Stimulated activated CD8-positive, alpha-beta memory T cell treated with anti-CD3 and anti-CD28 coated beads, Interleukin-12 subunit alpha, Interleukin-12 subunit beta, amount 100 ng/mL, for 4 hours (primary cell): ENCODE measurements at places on chromosomes 3 and 15.

DNA sequence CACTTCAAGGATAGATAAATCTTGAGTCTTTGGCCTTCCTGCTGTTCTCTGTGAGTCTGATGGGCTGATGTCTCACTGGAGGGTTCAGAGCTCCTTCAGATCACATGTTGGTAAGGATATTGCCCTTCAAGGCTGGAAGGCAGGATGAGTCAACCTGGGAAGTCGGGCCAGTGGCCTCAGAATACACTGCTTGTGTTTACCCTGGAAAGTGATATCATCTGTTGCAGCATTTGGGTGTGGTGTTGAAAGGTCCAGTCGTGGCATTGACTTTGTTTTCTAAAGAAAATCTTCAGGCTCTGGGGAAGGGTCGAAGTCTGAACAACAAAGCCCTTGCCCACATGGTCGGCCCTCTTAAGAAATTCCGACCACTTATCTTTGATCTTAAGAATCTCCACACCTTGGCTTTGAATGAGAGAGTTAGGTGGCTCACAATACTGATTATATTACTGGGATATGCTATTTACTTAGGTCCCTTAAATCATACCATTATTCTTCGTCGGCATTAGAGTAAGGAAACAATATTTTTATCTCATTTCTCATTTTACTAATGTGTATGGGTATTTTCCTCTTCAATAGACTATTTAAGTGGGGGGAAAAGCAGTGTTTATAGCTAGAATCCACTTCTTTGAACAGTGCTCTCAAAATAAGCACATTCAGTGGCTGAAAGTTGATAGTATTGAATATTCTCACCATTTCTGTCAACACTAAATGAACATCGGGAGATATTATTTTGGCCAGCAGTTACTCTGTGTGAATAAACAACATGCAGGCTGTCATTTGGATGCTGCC is 303.9 kb upstream of the RASGRP1 start:
- no peak for DNase-seq

DNA sequence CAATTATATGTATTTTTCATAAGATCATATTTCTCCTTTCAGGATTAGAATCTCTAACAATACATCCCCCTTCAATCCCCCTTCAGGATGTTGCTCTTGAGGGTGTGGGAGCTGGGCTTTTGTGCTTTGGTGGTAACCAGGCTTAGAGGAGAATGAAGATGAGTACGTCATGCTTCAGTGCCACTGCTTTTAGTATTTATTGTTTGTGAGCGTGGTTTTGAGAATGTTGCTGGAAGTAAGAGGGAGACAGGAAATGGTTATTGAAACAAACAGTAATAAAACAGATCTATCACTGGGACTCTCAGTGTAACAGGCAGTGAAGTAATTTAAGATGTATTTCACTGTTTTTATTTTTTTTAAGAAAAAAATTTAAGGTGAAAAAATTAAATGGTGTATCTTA is 35.3 kb downstream of the GBE1 start:
- DNase-seq, result no peak

DNA sequence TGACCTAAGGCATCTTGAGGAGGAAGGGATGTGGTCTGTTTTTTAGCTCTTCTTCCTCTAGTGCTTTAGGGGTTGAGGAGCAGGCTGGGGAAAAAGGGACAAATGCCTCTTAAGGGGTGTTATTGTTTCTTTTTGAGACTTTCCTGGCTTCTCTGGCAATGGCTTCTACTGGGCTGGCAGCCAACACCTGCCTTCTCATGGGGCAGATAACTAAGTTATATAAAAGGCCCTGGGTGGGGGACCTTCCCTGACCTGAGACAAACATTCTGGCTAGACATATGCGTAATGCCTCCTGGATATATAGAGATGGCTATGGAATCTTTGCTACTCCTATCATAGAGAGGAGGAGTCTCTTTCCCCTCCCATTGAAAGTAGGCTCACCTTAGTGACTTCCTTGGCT is 179.2 kb upstream of the PROK2 start:
- no peak for DNase-seq

DNA sequence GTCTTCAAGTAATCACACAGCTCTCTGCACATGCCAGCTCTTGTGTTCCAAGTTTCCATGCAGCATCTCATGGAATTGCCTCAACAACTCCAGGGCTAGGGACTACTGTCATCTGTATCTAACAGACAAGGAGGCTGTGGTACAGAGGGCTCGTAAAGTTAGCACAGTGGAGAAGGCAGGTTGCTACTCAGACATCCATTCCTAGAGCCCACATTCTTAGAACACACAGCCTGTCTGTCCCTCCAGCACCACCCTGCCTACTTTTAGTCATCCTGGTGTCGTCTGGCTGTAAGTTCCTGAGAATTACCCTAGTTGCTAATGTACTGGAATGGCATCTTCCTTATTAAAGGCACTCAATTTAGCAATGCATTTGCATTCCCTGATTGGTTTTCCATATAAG is 862.5 kb downstream of the FHIT start:
- DNase-seq, result no peak

DNA sequence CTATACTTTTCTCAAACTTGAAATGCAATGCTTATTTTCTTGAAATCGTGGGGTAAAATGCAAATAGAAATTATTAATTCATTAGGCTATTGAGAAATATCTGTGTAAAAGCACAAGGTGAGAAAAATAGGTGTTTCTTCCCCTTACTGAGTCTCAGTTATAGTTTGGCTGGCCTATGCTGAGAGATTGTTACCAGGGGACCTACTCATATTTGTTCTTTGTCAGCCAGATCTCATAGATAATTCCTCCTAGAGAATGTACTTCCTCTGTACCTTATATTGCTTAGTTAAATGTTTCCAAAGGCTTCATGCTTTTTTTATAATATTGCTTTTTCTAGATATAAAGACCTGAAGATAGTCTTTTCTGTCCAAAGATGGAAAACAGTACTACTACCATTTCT is 60.0 kb upstream of the TRPC1 start:
- no peak for DNase-seq

- no peak for DNase-seq
Observed at GRCh38 chr3:123759871-123760270, 124.3 kb downstream of the MYLK start.

GRCh38 chr3:10753964-10754363 is 62.1 kb upstream of the SLC6A11 start:
- no peak for DNase-seq

DNA sequence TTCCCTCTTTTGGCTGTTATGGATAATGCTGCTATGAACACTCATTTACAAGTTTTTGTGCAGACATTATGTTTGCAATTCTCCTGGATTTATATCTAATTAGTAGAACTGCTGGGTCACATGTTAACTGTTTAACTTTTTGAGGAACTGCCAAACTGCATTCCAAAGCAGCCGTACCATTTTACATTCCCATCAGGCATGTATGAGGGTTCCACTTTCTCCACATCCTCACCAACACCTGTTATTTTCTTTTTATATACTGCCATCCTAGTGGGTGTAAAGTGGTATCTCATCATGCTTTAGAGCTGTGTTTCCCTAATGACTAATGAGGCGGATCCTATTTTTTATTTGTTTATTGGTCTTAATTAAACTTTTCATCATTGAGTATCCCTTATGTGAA is 9.2 kb downstream of the KPNA4 start:
- no peak for DNase-seq

- DNase-seq, result no peak
Observed at GRCh38 chr15:66824424-66824823, 122.4 kb downstream of the SMAD6 start.

GRCh38 chr3:141440942-141441341 is 45.9 kb upstream of the RASA2 start:
- no peak for DNase-seq

DNA sequence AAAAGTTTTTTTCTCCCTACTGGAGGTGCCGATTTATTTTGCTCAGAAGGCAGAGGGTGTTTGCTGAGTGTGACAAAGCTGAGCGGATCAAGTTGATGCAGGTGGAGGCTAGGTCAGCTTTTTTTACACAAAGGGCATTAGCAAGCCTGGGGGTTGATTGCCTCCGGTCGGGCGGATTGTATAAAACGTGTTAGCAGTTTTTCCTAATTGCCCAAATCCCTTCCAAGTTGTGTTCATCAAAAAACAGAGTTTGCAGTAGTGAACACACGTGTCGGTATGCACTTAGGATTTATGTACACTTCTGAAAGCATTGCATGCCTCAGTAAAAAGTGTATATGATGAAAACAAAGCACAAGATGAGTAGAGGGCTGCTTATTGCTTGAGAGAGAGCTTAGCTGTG is 2.6 kb downstream of the GPR160 start:
- no peak for DNase-seq

DNA sequence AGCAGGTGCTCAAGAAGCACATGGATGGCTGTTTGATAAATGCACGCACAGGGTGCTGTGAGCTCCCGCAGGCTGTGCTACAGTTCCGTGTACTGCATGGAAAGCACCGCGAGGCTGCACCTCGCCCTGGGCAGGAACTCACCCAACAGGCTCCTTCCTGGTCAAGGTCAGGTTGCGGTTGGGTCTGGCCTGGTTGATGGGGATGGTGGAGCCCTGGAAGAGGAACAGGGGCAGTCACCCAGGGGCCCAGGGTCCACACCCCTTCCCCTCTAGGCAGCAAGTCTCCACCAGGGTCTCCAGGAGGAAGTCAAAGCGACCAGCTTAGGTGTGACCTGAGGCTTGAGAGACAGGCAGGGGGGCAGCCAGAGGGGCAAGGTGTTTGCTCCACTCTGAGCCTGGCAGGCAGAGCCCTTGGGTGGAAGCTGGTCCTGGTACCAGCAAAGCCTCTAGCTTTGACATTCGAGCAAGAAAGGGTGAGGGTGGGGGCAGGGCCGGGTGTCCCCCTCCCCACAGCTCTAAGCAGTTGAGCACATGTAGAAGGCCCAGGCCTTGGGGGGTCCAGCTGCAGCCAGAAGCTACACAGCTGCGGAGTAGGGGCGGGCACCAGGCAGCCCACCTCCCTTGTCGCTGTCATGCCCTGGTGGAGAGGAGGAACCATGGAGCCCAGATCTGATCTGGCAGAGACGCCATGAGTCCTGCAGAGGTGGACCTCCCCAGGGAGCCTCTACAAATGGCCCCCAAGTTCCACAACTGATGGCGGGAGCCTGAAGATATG is 46.3 kb upstream of the SLC41A3 start:
- DNase-seq, result no peak

DNA sequence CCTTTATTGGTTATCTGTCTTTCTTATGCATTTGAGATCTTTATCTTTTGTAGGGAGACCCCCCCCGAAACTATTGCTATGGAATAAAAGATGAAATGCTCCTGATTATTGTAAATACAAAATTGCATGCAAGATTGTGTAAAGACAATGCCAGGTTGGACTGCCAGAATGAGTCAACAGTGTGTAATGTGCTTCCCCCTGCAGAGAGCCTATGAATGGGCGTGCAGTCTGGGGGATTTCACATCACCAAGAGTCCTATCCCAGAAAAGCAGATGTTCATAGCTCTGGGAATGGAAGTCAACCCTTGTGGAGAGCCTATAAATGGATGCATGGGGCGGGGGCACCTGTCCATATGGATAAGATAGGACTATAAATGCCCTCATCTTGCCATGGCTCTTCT is 584.3 kb downstream of the NSUN3 start:
- DNase-seq, result no peak

- no peak for DNase-seq
Observed at GRCh38 chr3:146189519-146190173, 28.7 kb upstream of the PLOD2 start.

- no peak for DNase-seq
Observed at GRCh38 chr3:28019740-28020139, 221.7 kb upstream of the CMC1 start.

DNA sequence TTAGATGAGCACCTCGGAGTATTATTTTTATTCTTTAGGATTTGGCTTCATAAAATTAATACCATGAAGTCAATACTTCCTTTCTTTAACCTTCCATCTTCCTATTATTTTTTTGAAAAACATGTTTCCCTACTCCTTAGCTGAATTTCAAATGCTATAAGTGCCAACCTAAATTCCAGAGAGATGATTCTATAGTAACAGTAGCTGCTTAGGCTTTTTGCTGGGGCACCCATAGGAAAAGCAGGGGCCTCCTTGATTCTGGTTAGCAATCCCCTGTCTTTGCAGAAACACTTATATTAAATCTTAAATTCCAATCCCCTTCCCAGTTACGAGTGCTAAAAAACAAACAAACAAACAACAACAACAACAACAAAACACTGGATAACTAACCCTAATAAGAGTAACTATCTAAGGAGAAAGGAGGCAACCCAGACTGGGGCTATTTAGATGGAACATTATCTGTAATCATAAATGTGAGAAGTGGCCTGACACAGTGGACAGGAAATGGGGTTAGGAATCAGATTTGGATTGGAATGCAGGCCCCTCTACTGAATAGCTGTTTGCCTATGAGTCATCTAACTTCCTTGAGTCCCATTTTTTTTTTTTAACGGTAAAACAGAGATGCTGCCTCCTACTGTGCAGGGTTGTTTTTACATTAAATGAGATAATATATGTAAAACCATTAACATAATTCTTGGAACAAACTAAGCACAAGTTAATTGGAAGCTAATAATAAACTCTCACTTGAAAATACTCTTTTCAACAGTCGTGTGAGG is 148.1 kb downstream of the WDR72 start:
- DNase-seq, result no peak

- peak; percentile 17 for DNase-seq
Observed at GRCh38 chr3:183116025-183116614, 16.8 kb upstream of the MCCC1 start.

- DNase-seq, result no peak
Observed at GRCh38 chr15:84789762-84790161, 27.4 kb upstream of the ALPK3 start.

DNA sequence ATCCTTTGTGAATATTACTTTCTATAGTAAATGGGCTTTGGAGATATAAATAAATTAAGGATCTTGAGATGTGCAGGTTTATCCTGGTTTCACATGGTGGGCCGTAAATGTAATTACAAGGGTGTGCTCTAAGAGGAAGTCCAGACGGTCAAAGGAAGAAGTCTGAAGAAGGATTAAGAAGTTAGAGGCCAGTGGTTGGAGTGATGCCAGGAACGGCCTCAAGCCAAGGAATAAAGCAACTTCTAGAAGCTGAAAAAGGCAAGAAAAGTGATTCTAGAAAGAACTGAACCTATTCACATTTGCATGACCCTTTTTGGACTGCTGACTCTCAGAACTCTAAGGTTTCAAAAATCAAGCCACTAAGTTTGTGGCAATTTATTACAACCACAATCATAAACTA is 981.3 kb upstream of the ALCAM start:
- no peak for DNase-seq

- no peak for DNase-seq
Observed at GRCh38 chr3:162436826-162437225, 940.2 kb downstream of the OTOL1 start.

DNA sequence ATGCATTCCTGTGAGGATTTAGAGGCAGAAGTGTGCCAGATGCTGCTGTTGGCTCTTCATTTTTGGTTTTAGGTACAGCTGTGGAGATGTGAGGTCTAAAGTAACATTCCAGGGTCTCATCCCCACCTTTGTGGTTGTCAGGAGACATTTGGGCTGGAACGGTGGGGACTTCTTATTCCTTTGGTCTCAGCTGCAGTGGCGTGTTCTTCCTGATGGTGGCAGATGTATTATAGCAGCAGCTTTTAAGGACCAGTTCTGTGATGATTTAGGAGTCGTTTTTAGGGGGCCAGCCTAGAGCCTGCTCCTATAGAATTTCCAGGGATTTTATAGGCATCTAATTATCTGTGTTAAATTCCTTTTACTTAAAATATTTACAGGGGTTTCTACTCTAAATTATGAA is 221.0 kb upstream of the EOMES start:
- DNase-seq, result no peak

GRCh38 chr3:117499189-117499870 is 789.8 kb downstream of the TUSC7 start:
- no peak for DNase-seq
